ENCODE measurements at places on chromosomes 5 and 9.

- no peak for DNase-seq
These were observed 198.5 kb upstream of the TARS1 start for GRCh38 chr5:33242277-33242676.

- no peak for DNase-seq
These were observed 469.6 kb downstream of the GADD45G start for GRCh38 chr9:90074316-90074962.

GRCh38 chr9:3386753-3387152 lies 139.0 kb downstream of the RFX3 start:
- no peak for DNase-seq

GRCh38 chr9:104960662-104961061 lies 32.7 kb upstream of the ABCA1 start:
- no peak for DNase-seq

DNA sequence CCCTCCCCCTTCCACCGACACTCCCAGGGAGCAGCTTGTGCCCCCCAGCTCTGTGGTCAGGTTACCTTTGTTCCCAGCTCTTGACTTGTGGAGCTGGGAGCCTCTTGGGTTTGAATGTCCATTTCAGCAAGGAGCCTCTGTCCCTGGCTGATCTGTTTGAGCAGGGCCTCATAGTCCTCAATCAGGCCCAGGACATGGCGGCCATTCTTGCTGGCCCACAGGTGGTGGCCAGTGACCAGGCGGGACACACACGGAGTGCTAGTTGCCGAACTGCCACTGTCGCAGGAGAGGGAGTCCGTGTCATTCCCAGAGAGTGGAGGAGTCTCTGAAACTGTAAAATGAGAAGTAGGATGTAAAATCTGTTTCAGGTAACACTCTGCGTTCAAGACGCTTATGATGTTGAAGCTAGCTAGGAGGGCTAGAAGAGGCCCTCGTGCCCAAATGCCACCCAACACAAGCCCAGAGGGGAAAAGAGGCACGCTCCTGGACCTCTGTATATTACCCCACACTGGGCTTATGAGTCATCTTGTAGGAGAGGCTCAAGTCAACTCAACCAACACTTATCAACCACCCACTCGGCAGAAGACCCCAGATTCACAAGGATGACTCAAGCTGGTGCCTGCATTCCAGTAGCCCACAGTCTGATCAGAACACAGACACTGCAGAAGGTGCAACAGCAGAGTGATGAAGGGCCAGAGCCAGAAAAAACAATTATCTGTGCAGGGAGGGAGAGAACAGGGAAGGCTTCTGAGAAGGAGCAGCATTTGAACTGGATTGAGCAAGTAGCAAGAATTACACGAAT lies 177.0 kb downstream of the CDK5RAP2 start:
- DNase-seq, result no peak

GRCh38 chr9:27179245-27179865 lies 70.3 kb downstream of the TEK start:
- no peak for DNase-seq

GRCh38 chr5:154829589-154830218 lies 20.7 kb downstream of the FAXDC2 start:
- DNase-seq, result no peak

DNA sequence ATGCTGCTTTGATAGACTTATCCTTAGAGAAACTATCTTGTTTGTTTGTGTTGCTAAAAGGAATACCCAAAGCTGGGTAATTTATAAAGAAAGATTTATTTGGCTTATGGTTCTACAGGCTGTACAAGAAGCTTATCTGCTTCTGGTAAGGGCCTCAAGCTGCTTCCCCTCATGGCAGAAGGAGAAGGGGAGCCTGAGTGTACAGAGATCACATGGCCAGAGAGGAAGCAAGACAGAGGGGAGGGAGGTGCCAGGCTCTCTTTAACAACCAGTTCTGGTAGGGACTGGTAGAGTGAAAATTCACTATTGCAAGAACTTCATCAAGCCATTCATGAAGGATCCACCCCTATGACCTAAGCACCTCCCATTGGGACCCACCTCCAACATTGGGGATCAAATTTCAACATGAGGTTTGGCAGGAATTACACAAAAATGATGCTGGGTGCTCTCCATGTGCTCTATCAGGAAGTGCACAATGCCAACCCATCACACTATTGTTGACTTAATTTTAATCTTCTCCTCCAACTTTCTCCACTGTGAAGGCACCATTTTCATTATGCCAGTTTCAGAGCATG lies 115.1 kb upstream of the SHB start:
- DNase-seq, result no peak

DNA sequence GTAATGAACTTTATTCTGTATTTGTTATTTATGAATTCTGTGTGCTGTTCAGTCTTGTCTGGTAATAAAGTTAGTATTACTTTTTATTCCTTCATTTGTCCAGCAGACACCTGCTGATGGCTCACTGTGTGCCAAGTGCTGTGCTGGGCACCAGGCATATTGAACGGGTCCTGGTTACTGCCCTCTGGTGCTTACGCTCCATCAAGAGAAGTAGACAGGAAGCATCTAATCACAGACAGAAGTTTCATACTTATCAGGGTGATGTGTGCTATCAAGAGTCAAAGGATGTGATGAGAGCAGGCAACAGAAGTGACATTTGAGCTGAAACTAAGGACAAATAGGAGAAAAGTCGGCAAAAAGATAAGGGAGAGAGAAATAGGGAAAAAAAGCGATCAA lies 153.1 kb downstream of the FGF1 start:
- DNase-seq, result no peak

GRCh38 chr5:139474890-139475791 lies 4.3 kb downstream of the SMIM33 start:
- DNase-seq, result no peak

DNA sequence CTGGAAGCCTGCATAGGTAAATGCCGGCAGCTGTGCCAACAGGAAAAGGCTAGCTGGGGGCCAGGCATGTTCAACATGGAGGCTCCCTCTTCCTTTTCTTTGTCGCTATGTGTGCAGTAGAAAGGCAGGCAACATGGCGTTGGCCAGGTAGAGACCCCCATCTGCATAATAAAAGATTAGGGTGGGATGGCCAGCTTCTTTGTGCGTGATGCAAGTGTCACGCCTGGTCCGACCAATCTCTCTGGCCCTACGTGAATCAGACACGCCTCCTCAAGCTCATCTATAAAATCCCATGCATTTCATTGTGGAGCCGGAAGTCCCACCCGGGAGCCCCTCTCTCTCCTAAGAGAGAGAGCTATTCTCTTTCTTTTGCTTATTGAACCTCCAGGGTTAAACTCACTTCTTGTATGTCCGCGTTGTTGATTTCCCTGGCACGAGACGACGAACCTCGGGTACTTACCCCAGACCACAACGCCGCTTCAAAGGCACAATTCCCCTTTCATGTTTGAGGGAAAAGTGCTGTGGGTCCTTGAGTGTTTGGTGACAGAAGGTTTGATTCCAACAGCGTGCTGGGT lies 25.0 kb upstream of the C5orf47 start:
- DNase-seq, result no peak

DNA sequence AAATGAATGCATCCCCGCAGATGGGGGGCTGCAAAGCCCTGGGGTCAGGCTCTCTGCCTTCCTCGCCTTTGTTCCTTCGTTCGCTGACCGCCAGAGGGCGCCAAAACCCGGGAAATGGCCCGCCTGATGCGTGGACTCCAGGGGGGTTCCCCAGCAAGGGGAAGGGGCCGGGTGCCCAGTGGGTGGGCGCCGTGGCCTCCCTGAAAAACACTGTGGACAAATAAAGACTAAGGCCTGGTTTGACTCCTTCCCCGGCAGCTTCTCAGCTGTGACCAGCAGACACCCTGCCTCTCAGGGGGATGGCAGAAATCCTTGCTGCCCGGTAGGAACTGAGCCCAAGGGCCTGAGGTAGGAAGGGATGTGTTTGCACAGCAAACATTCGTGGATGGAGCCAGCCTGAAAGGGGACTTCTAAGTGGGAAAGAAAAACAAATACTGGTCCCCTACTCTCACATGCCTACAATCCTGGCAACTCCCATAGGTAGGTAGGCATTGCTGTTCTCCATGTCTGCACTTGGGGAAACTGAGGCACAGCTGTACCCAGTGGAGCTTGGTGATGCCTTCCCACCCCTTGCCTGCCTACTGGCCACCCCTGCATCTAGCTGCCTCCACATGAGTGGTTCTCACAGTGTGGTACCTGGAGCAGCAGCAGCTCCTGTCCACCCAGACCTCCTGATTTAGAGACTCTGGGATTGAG lies 57.7 kb downstream of the DUSP1 start:
- DNase-seq, result peak; percentile 75

- DNase-seq, result no peak
These were observed 279.2 kb upstream of the NREP start for GRCh38 chr5:112036206-112036605.

All from stimulated activated effector memory CD8-positive, alpha-beta T cell treated with anti-CD3 and anti-CD28 coated beads, Interleukin-12 subunit alpha, Interleukin-12 subunit beta, amount 100 ng/mL, for 72 hours (primary cell).